ENCODE measurements at places on chromosomes 11 and 22.

GRCh38 chr22:20494978-20495860, at the start of gene KLHL22:
TSS of gene KLHL22 (minus strand) at chr22:20495795. CDS start at chr22:20489211, 6,584 bp downstream.
- DNase-seq = peak; percentile 17

DNA sequence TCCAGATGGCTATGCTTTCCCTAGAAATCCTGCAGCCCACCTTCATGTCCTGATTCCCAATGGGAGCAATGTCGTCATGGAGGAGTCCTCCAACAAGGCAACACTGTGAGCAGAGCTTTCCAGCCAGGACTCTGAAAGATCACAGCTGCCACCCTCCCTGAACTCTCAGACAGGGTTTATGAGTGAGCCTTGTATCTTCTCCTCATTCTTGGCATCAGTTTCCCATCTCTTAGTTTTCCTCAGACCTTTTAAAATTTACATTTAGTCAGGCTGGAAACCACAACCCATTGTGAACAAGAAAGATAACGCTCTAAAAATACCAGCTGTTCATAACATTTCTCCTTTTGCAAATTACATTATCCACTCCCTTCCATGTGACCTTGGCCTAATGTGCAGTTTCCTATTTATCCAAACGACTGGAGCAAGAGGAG, 15.6 kb upstream of the LYVE1 start:
- no peak for DNase-seq

GRCh38 chr11:6497069-6497839, at the start of gene DNHD1:
TSS of gene DNHD1 (plus strand) at chr11:6497280. CDS start at chr11:6498216, 936 bp downstream.
- DNase-seq = no peak

DNA sequence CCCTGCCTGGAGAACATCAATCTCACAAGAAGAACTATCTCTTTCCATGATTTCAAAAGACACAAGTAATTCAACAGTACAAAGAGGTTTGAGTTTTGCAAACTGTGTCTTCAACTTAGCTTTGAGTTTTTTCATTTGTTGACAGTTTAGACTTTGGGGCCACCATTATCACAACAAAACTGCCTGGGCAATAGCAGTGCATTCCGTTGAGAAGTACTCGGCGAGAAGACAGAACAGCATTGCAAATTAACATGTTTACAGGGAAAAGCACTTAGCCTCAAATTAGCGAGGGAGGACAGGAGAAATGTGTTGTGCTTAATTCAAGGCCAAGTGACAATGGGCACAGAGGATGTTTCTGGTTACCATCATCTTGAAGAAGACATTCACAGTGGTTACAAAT, 133.2 kb upstream of the MPPED2 start:
- no peak for DNase-seq

GRCh38 chr22:20061481-20061861, 18.6 kb upstream of the DGCR8 start:
- no peak for DNase-seq

DNA sequence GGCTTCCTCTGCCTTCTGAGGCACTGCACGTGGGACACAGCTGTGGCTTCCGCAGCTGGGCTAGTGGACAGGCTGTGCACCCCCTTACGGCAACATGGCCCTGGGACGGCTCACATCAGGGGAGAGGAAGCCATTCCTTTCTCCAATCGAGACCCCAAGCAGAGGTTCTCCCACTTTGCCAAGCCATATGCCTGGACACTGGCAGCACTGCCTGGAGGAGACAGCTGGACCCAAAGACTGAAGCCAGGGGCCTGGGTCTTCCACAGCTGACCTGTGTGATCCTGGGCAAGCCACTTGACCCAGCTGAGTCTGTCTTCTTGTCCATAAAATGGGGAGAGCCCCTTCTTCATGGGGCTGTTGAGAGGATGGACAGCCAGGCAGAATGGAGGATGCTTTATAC, 65.4 kb downstream of the SHISAL1 start:
- no peak for DNase-seq

DNA sequence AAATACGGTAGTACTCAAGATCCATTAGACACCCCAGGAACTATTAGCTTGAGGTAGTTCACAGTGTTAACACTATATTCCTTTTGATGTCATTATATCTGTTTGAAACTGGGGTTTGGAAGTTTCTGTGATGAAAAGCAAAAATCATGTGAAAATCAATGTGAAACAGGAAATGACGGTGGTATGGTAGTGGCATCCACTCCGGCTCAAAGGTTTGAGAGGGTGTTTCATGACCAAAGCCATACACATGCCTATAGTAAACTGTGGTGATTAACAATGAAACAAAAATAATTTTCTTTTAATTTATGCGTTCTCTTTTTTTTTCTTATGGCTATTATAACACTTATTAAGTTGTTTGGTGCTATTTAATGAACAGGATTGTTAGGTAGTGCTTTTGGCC, 10.9 kb downstream of the RAB38 start:
- DNase-seq = no peak

GRCh38 chr22:46053563-46054090, 76.7 kb upstream of the WNT7B start:
- peak; percentile 79 for DNase-seq

DNA sequence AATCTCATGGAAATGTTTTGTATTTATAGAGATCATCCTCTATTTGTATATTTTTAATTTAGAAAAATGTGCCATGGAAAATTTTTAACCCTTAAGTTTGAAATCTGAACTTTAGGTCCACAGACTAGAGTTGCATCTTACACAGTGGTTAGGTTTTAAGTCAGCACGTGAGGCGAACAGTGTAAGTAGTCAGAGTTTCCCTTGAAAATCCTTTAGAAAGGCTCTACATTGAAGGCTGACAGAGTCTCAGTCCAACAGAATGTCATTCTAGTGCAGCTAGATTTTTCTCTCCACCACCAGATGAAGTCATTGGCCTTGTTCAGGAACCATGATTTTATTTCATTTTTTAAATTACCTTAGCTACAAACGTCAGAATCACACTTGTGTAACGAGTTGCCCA, 18.7 kb downstream of the HMGXB4 start:
- no peak for DNase-seq

DNA sequence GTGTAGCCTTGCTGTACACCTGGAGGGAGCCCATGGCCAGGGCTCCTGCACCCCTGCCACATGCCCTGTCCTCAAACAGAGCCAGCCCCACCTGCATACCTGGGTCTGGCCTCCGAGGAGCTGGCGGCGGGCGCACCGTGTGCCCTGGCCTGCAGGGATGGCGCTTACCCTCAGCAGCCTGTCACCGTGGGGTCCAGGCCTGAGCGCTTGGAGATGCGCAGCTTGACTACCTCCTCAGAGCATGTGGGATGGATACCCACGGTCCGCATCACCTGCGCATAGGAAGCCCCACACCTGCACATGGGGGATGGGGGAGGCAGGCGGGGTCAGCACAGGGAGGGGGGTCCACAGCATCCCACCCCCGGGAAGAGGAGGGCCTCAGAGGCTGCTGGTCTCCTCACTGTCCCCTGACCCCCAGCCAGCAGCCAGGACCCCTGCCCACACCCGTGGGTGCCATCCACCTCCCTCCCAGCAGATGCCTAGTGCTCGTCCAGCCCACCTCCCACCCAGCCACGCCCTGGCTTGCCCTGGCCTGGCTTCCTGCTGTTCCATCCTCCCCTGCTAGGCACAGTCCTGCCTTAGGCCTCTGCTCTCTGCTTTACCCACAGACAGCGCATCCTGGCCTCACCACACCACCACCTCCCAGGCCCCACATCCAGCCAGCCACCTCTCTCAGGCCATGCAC, 22.4 kb upstream of the GNB1L start:
- no peak for DNase-seq

DNA sequence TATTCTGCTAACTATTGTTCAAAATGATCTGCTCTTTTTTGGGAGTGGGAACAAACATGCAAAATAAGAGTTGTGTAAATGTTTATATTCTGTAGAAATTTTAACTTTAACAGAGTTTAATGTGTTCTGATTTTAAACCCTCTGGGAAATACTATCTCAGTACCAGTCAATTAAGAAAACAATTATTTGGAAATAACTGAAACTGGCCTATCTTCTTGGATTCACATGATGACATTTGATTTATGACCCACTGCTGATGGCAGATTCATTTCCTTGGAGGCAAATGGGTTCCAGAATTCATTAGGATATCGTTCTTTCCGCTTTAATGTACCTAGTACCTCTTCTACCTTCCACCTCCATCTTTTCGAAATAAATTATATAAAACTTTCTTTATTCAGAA, 5.5 kb downstream of the SIK2 start:
- no peak for DNase-seq

DNA sequence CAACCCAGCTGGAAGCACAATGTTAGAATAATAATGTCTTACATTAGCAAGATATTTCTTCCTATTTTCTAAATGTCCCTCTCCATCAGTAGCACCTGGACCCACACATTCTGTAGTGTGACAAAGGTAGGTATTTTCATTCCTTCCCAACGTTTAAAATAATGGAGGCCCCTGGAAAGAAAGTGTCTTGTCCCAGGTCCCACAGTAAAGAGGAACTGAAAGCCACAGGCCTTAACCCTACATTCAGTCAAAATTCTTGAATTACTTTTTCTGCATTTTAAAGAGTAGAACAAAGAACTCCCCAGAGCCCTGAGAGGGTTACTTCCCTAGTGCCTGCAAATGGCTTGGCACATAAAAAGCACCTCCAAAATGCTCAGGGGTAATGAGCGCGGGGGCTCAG, 26.3 kb downstream of the OPCML start:
- no peak for DNase-seq

- no peak for DNase-seq
Measured at GRCh38 chr22:20258021-20258299, 10.2 kb downstream of the RTN4R start.

DNA sequence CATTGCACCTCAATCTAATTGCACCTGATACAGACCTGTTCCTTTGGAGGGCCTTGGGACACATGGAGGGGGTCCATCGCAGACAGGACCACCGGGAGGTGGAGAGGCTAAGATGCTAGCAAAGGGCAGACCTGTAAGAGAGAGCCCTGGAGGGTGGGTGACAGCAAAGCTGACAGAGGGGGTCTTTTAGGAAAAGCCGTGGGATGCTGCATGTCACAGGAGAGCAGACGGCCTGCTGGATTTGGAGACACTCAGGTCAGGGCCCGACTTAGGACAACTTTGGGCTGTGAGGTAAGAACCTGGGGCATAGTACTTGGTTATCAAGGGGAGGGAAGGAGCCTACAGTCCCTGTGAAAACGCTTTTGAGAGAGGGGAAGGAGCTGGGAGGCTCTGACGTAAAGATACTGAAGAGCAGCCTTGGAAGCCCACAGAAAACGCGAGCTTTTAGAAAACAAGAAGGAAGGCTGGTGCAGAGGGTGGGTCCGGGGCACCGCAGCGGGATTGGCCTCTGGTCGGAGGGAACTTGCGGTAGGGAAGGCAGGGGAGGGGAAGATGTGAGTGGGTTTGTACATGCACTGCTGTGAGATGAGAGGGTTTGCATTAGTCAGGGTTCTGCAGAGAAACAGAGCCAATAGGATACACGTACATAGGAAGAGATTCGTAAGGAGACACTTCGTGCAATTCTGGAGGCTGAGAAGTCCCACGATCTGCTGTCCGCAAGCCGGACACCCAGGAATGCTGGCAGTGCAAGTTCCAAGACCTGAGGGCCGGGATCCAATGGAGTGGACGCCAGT, 868.5 kb downstream of the TBC1D22A start:
- no peak for DNase-seq

GRCh38 chr11:64745521-64746328, 1.8 kb upstream of the RASGRP2 start:
- no peak for DNase-seq

DNA sequence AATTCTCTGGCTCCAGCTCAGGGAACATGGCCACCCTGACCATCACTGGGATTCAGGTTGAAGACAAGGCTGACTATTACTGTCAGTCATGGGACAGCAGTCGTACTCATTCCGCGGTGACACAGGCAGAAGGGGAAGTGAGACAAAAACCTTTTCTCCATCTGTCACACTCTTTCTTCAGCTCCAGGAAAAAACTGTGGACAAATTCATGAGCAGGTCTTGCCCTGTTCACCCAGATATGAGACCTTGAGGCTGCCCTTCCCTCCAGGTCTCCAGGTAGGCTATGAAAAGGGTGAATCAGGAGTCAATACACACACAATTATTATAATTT, 39.4 kb upstream of the GGTLC2 start:
- no peak for DNase-seq

- no peak for DNase-seq
Measured at GRCh38 chr11:111407652-111408051, 28.6 kb upstream of the POU2AF1 start.

DNA sequence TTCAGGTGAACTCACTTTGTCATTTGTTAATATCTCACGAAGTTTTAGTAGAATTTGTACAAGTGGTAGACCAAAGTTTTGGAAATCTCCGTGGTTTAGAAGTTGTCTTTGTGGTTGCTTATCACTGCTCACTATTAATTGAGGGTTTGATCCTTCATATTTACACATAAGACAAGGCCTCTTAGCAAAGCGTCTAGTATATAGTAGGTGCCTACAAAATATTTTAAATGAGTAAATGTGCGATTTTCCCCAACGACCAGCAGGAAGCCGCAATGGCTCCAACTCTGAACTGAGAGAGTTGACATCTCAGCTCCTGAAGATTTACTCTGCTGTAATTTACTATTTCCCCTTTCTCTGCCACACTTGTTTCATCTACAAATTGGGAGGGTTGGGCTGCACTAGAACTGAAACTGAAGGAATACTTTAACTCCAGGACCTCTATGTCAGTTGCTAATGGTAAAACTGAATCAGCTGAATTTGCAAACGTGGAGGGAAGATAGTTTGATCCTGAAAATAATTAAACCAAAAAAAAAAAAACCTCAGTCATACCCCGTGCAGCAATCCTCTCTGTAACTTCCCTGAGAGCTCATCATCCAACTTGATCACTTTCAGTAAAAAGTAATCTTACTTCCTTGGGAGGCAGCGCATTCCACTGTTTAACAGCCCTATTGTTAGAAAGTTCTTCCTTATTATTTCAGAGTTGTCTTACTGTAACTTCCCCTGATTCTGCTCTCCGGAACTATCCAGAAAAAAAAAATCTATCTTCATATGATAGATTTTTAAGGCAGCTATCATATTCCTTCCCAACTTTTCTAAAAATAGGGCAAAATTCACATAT, 1.3 kb upstream of the SBF2 start:
- no peak for DNase-seq

GRCh38 chr11:1487851-1488574, 1.4 kb upstream of the MOB2 start:
- no peak for DNase-seq

DNA sequence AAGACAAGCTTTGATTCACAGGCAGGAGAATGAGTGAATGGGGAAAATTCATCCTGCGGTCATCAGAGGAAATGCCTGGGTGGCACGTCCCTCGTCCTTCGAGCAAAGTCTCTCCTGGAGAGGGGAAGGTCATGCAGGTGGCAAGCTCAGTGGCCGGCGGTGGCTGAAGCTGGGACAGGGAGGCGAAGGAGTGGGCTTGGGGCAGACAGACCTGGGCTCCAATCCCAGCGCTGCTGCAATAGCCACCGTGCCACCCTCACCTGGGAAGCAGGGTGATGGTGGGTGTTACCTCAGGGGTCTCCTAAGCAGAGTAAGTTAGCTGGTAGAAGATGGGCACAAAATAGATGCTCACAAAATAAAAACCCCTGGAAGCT, 22.4 kb upstream of the CACNG2 start:
- DNase-seq = no peak

GRCh38 chr22:30297276-30297990, 8.1 kb upstream of the CASTOR1 start:
- no peak for DNase-seq
